ENCODE measurements at places on chromosomes 6 and 20.

DNA sequence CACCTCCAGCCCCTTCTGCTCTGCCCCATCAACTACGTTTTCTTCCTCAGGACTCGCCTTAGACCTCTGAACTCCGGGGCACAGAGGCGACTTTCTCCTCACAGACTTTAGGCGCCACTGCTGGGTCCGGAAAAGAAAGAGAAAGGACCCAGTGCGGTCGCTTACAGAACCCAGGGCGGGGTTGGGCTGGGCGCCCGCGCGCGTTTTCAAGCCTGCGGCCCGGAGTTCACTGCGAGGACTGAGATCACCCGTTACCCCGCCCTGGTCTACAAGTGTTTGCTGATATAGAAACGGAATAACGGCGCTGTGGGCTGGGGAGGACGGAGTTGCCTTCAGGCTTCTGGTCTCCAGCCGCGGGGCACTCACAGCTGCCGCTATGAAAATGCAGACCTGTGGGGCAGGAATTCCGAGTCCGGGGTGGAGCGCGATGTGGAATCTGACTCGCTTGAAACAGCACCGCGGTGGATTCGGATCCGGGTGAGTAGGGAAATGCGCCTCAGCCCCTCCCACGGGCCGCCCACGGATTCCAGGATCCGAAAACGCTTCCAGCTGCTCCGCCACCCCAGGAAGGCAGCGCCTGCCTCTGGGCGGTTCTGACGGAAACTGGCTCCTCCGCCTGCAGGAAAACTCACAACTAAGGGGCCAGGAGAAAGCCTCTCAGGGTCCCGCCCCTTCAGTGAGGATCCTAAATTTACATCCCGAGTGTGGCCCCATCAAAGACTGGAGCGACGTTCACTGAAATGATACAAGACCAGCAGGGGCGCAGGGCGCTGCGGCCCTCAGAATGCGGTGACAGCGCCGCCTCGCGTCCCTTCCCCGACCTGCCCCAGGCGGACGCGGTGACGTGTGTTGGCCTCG lies 29.4 kb downstream of the HLA-F start:
- peak; percentile 84 for DNase-seq

- DNase-seq: no peak
These were observed 105.9 kb downstream of the SLC35F1 start for GRCh38 chr6:118012944-118013343.

DNA sequence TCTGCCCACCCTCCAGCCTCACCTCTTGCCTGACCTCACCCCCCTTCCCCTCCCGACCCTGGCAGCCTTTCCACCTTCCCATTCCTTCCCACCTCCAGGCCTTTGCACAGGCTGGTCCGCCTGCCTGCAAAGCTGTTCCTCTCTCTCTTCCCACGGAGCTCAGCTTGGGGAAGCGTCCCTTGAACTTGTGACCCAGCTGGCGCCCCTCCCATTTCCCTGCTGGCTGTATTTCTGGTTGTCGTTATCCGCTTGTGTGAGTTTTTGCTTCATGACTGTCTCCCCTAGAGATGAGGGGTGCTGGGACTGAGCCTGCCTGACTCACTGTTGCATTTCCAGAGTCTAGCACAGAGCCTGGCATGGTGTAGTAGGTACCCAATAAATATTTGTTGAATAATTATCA lies 32.5 kb downstream of the VSTM2L start:
- no peak for DNase-seq

- no peak for DNase-seq
These were observed 51.7 kb downstream of the VSTM2L start for GRCh38 chr20:37954626-37955025.

DNA sequence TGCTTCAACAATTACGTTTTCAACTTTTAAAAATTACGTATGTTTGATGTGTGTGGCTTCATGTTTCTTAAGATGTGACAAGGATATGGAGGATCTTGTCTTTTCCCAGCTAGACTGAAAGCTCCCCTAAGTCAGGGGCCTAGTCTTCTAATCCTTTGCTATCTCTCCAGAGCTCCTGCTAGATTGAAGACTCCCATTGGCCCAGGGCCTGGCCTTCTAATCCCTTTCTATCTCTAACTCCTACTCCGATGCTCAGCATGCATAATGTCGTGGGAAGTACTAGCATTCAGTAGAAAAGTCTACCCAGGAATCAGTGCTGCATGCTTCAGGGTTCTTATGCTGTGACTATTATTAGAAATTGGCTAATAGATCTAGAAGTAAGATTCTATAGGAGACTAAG lies 144.8 kb upstream of the SUPT3H start:
- no peak for DNase-seq

GRCh38 chr6:56840467-56841380 lies 114.2 kb upstream of the BEND6 start:
- DNase-seq: no peak

DNA sequence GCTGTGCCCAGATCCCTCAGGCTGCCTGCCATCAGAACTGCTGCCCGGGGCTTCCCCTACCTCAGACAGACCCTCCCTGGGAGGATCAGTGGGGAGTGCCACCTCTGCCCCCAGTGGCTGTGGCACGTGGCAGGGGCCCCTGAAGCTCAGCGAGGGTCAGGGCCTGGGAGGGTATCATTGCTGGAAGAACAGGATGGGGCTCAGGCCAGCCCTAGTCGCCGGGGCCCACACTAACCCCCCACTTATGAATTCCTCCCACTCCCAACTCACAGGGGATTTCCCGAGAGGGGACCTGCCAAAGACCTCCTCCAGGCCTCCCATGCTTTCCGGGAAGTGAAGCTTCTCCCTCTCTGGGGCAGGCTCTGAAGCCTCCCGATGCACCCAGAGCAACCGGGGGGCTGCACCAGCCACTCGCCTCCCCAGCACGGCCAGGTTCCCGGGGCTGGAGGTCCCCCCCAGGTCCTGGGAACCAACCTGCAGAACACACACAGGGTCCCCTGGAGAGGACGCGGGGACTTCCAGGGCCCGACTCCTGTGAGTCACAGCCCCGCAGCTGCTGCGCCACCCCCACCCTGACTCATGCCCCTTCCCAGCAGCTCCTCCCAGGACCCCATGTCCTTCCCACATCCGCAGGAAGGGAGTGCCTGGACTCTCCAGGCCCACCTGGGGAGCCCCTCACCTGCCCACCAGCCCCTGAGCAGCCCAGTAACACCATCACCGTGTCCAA lies 2.5 kb downstream of the TNFRSF6B start:
- DNase-seq: no peak

DNA sequence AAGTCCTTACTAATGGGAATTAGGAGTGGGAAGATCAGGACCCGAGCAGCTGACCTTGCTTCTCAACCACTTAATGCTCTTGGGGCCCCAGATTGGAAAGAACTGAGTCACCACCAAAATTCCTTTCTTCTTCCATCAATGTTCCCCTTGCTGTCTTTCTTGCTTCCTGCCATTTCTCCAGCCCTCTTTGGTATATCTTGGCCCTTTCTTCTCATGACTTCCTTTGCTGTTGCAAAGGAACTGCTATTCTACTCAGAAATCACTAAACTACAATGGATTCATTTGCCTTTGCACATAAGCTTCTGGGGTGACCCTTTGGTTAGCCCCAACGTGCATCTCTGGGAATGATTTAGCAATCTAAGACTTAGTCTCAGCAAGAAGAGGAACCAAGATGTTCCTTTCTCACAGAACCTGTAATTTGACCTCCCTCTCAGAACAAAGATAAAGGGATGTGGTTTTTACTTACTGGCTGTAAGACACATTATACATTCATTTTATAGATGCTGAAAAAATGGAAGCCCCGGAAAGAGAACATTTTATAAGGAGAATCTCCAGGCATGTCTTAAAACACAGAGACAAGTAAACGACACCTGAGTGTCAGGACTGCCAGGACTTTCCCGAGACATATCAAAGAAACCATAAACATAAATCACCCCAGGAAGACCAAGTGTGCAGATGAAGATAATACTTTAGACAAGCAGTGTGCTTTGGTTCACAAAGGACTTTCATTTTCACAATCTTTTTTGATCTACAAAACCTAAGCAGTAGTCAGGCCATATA lies 99.0 kb upstream of the TNFAIP3 start:
- no peak for DNase-seq

- DNase-seq: no peak
These were observed 4.5 kb downstream of the TNFRSF6B start for GRCh38 chr20:63701051-63701328.

GRCh38 chr20:32556312-32557184 lies 28.6 kb downstream of the NOL4L start:
- no peak for DNase-seq

- DNase-seq: no peak
These were observed 593.4 kb upstream of the JAG1 start for GRCh38 chr20:11267131-11267761.

- no peak for DNase-seq
These were observed 23.5 kb downstream of the OGFRL1 start for GRCh38 chr6:71312089-71312488.

DNA sequence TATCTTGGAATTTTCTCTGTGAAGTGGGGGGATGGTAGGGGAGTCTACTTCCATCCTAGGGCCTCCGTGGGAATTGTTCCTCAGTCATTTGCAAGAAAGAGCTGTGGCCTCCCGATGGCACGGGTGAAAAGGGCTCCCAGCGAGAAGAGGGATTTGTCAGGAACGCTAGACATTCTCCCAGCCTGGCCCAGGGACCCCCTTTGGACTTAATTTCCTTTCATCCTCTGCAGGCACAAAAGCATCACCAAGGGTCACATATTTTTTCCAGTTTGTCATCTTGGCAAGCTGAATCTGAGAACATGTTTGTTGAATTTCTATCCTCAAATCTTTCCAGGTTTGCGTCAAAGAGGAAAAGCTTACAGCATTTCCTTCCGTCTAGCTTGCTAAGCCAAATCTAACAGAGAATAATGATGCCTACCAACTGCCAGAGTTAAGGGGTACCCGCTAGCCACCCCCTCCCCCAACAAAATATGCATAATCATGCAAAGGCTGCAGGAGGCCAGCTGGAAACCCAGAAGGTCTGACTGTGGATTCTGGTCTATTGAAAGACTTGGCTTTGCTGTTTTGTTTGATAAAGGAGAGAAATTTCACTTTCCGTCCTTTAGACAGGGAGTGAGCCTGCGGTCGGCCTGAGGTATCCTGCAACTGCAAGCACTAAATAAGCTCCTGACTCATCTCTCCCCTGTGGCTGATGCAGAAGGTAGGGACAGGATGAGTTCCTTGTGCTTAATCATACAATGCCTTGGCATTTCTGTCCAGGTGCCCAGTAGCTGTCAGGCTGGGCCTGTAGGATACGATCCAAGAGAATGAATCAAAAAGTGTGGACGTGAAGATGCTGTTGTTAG lies 23.1 kb downstream of the PSMG4 start:
- DNase-seq: no peak

GRCh38 chr6:85008296-85009009 lies 244.1 kb upstream of the TBX18 start:
- no peak for DNase-seq

DNA sequence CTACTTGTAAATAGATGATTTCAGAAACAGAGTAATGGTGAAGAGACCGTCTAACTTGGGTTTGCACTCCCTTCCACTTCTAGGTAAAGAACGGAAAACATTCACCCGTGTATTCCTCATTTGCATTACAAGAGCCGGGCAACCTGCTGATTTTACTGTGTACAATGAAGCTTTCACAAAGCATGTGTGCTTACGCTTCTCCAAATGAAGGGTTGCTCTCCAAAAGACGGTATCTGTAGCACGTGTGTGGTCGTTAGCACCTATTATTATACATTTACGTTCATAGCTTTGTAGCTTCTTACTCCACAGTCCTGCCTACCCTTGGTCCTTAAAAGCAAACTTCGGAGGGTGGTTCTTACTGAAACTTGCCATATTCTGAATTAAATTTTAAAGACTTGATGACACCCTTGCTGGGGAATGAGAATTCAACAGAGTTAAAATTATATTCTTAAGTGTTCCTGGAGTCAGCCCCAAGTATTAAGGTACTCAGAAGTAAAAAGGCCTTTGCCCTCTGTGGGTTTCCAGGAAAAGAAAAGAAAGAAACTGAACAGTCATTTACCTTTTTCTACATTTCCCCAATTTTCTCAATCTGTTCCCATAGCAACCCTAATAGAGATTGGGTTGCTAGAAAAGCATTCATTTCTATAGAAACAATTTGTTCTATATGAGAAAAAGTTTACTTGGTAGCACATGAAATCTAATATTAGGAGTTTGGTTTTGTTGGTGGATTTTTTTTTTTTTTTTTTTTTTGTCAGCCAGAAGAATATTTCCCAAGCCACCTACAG lies 61.9 kb upstream of the KCNG1 start:
- DNase-seq: no peak

- DNase-seq: peak; percentile 37
These were observed 29.3 kb upstream of the TRIM27 start for GRCh38 chr6:28953039-28953584.

GRCh38 chr20:62951896-62952372 lies 575 bp upstream of the SLC17A9 start:
- no peak for DNase-seq

GRCh38 chr20:58577139-58577806 lies 62.1 kb upstream of the APCDD1L start:
- no peak for DNase-seq

- DNase-seq: no peak
These were observed 19.7 kb upstream of the TAGAP start for GRCh38 chr6:159064477-159064876.

DNA sequence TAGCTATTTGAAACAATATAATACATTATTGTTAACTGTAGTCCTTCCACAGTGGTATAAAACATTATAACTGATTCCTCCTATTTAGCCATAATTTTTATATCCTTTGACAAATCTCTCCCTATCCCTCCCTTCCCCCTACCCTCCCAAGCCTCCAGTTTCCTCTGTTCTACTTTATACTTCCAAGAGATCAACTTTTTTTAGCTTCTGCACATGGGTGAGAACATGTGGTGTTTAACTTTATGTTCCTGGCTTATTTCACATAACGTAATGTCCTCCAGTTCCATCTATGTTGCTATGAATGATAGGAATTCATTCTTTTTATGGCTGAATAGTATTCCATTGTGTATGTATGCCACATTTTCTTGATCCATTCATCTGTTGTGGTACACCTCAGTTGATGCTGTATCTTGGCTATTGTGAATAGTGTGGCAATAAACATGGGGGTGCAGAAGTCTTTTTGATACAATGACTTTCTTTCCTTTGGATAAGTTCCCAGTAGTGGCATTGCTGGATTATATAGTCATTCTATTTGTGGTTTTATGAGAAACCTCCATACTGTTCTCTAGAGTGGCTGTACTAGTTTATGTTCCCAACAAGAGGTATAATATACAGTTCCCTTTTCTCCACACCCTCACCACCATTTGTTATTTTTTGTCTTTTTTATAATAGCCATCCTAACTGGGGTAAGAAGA lies 205.0 kb downstream of the KCNQ5 start:
- DNase-seq: no peak

Data from germinal center (tissue), 1 donor.